ENCODE measurements at places on chromosomes 16 and 17. TPM values are rescaled to one million over a fixed set of nuclear protein-coding genes. Genes with fewer than 3 reads are reported as not detected.

DNA sequence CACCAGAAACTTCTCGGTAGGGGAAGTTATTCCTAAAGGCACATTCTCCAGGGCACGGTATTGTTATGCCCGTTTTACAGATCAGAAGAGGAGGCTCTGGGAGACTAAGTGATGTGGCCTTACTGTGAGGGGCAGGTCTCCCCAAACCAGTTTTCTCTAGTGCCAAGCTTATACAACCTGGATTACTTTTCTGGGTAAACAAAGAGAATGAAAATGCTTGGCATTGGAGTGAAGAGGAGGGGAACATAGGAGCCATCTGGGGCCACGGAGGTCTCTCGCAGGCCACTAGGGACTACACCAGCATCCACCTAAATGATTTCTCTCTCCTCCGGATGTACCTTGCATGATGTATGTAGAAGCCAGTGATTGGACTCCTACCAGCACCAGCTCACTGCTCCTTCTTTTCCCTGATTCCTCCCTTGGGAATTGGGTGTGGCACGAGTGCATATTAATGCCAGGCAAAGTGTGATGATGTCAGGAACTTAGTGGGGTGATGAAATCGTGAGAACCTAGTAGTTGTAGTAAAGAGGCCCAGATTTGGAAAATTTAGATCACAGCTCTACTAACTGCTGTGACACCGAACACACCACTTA is 674 bp downstream of the TOM1L1 start:
- DNase-seq: peak; percentile 48
- H3K36me3 ChIP-seq: no peaks in the 10 kb centered on the region
- H3K27ac ChIP-seq: peak overlapping the region; percentile 75
- H3K27me3 ChIP-seq: no peaks in the 10 kb centered on the region

The FBXO39 gene
- not detected for total RNA-seq

- no peak overlapping the region for H3K4me3 ChIP-seq
- no peak overlapping the region for H3K27ac ChIP-seq
- H3K4me1 ChIP-seq: peaks cover 8% of the 10 kb centered on the region
- no peak for DNase-seq
Measured at GRCh38 chr17:10125531-10126275, 72.7 kb downstream of the GAS7 start.

GRCh38 chr16:67674851-67675578 is 8.4 kb downstream of the C16orf86 start:
- H3K27me3 ChIP-seq: no peaks in the 10 kb centered on the region
- no peak overlapping the region for H3K27ac ChIP-seq
- no peaks in the 10 kb centered on the region for H3K36me3 ChIP-seq
- peaks cover 5% of the 10 kb centered on the region for H3K4me1 ChIP-seq

DNA sequence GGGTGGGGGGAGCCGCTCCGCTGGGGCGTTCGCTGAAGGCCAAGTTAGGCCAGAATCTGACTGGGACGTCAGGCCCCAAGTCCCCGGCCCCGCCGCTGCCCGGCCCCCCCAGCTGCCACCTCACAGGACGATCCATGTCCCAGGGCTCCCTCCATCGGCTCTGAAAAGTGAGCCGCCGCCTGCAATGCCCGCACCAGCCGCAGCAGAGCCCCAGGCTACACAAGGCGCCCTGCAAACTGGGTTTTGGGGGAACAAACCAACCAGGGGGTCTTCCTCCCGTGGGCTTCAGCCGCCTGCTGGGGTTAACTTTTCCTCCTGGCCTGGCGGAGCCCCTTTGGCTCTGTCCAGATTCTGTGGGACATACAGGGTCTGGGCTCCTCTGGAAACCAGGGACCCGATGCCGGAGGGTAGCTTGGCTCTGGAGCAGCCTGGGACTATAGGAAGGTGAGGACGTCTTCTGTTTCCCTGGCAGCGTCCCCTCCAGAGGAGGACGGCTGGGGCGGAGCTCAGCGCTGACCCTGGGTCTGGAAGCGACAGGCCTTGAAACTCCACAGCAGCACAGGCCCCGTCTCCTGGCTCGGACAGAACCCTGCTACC is 835 bp downstream of the NME4 start:
- no peaks in the 10 kb centered on the region for H3K27me3 ChIP-seq
- DNase-seq: peak; percentile 28
- peaks cover 22% of the 10 kb centered on the region for H3K4me1 ChIP-seq
- no peak overlapping the region for H3K4me3 ChIP-seq
- H3K36me3 ChIP-seq: no peaks in the 10 kb centered on the region

DNA sequence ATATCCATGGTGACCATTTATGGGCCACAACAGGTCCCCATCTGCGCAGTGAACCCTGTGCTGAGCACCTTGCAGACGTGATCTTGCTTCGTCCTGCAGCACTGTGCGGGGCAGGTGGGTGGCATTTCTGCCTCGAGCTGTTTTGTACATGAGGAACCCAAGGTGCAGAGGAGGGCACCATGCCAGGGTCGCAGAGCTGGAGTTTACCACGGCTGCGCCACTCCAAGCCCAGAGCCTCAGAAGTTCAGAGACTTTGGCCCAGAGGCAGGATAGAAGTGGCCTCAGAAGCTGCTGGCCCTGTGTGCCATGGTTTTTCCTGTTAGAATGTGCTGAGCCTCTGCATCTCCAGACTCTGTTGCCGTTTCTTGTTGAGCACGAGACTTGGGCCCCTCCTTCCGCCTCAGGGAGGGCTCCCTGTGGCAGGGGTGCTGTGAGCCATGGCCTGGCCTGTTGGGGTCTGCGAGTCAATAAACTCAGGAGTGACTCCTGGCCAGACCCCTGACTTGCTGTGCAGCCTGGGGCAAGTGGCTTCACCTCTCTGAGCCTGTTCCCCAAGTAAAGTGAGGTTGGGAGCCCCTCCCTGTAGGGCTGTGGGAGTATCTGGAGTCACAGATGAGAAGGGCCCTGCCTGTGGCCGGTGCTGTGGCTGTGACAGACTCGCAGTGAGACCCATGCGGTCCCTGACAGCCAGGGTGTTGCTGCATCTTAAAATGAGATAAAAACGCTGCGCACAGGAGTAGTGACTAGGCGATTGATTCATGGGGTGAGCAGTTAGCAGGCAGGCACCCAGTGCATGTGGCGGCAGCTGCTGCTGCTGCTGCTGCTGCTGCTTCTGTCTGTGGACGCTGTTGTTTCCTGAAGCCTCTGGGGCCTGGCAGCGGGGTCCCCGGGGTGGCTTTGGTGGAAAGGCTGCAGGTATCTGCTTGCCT is 11.8 kb downstream of the MAP2K3 start:
- no peak overlapping the region for H3K4me3 ChIP-seq
- no peak overlapping the region for H3K27ac ChIP-seq
- no peaks in the 10 kb centered on the region for H3K27me3 ChIP-seq
- peaks cover 39% of the 10 kb centered on the region for H3K36me3 ChIP-seq

The AOC3 gene
- total RNA-seq: 5.9 TPM

DNA sequence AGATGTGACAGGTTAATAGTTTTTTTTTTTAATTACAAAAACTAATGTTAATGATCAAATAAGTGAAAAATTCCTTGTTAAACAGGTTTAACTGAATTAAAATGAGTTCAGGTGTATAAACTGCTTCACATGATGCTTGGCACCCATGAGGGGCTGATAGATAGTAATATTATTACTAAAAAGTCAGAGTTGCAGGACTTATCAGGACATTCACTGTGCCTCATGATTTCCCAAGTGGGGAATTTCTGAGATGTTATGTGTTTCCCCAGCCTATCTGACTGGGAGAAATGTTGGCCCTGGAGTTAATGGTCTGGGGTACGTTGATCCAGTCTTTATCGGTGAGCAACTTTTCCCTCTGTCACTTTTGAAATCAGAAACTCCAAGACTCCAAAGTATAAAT is 102.1 kb downstream of the PLCG2 start:
- H3K36me3 ChIP-seq: no peaks in the 10 kb centered on the region
- no peak for DNase-seq
- no peaks in the 10 kb centered on the region for H3K4me1 ChIP-seq
- H3K27me3 ChIP-seq: no peaks in the 10 kb centered on the region
- H3K4me3 ChIP-seq: no peak overlapping the region

- no peak for DNase-seq
- no peaks in the 10 kb centered on the region for H3K36me3 ChIP-seq
- H3K27me3 ChIP-seq: no peaks in the 10 kb centered on the region
Measured at GRCh38 chr17:1951920-1952319, 73.2 kb downstream of the RTN4RL1 start.

DNA sequence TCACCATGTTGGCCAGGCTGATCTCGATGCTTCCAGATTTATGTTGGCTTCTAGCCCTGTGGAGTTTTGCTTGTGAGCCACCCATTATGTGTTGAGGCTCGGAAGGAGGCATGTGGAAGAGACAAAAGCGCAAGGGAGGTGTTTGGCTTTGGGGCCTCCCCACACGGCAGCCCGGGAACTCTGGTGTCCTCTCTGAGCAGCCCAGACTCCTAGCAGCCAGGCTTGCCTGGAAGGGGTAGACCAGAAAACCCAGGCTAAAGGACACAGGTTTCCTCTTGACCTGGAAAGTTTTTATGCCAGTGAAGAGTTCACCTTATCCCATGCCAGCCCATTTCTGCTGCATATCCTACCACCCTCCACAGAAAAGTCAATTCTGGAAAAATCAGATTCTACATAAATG is 21.0 kb downstream of the SDR42E2 start:
- no peak for DNase-seq
- H3K4me3 ChIP-seq: no peak overlapping the region
- peaks cover 3% of the 10 kb centered on the region for H3K4me1 ChIP-seq
- H3K36me3 ChIP-seq: no peaks in the 10 kb centered on the region
- no peak overlapping the region for H3K27ac ChIP-seq

- no peaks in the 10 kb centered on the region for H3K36me3 ChIP-seq
- peaks cover 27% of the 10 kb centered on the region for H3K4me1 ChIP-seq
- peak overlapping the region; percentile 32 for H3K27ac ChIP-seq
- no peak overlapping the region for H3K4me3 ChIP-seq
Measured at GRCh38 chr17:4247971-4248388, 15.8 kb downstream of the ANKFY1 start.
